ENCODE measurements at places on chromosomes 1 and 21.

DNA sequence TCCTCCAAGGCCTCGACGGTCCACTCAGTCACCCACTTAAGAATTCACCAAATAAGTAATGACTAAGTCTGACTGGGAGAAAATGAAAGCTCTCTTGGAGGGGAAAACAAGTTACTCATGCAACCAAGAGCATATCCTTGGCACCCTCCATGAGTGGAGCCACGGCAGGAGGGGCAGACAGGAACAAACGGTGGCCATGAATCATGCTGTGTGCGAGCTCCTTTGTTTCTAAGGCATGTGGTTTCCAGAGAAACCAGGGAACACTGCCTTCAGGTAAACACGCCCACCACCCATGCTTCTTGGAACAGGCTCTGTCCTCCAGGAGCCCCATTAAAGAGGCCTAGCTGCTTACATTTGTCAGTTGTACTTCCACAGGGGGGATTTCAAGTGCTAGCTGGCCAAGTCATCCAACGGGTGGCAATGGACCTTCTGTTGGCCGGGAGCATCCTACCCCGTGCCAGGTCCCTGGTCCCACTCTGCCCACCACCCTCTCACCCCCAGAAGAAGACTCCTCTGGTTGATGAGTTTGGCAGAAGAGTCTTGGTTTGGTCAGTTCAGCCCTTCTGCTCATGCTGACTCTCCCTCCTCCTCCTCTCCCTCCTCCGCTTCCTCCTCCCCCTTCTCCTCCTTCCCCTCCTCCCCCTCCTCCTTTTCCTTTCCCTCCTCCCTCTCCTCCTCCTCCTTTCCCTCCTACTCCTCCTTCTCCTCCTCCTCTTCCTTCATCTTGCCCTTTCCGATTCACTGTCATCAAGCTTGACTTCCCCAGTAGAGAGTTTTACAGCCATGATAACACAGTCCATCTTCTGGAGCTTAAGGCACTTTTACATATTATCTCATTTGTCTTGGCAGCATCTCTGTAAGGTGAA lies 107.6 kb downstream of the CCDC185 start:
- DNase-seq = no peak

DNA sequence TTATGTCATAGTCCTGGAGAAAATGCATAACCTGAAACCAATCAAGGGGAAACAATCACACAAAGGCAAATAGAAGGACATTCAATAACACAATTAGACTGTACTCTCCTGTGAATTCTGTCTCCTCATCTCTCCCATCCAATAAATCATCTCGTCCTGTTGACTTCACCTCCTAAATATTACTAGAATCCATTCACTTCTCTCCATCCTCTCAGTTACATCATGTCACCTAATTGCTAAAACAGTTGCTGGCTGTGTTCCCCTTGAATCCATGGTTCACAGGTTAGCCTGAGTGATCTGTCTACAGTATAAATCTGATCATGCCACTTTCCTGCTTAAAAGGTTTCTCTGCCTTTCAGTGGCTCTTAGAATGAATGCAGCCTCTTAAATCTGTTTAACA lies 220.2 kb downstream of the TGFB2 start:
- DNase-seq = no peak

DNA sequence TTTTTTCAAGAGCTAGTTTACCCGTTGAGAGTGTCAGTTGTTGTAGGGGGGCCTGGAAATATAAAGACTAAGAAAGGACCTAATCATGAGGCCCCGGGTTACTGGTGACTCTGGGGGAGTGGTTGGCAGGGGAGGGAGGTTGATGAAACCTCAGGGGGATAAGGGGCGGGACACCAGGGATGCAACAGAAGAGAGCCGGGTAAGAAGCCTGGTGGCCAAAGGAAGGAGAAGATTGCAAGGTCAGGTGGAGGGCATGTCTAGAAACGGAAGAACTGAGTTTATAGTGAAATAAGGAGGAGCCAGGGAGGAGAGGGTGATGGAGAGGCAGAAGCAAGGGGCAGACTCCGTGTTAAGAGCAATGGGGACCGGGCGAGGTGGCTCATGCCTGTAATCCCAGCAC lies 12.5 kb upstream of the SPOCD1 start:
- no peak for DNase-seq

DNA sequence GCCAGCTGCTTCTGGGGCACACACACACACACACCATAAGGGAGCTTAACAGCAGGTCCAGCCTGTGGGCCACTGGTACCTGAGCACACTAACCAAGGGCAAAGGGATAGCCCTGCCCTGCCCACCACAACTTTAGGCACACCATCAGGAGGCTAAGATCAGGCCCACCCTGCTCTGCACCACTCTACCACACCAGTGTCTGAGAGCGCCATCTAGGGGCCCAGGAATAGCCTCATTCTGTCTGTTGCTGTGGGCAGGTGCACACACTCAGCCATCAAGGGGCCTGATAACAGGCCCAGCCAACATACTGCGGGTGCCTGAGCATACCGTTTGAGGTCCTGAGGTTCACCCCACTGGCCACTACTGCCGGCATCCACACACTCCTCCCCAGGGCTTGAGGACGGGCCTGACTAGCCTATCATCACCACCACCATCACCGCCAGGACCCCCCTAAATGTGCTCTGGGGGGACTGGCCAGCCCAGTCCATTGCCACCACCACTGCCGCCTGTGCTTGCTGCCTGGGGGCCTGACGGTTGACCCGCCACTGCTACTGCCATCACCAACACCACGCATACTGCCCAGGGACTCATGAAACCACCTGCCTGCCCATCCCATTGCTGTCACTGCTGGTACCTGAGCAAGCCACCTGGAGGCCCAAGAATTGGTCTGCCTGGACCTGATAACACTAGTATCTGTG lies 31.3 kb downstream of the NSL1 start:
- DNase-seq = peak; percentile 47

DNA sequence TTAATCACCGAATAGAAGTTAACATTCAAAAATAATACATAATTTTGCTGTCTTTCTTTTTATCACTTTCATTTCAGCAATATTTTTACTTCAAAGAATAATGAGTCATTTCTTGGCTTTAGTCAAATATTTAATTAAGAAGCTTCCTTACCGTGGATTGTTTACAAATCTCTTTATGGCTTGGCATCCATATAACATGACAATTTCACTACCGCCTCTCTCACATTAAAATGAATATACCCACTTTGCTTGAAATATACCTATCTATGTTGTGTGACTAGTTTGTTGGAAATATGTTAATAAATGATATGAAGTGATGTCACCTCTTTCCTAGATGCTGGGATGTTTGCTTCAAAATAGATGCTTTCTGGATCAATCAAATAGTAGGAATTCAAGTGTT lies 1203.9 kb downstream of the AMY1C start:
- no peak for DNase-seq

DNA sequence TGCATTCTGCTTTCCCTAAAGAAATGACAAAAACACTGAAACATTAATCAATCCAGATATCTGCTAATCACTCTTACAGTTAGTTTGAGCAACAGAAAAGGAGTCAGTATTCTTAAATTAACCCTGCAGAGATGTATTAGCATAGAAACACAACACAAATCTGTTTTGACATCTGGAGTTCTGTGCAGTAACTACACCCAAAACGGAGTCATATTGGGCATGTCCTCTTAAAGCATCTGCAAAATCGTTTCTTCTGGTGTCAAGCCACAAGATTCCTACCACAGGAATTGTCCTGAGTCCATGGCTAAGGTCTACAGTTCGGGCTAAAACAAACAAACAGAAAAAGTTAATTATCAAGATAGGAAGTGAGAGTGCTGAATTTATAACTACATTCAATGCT lies 332.1 kb upstream of the PKN2 start:
- DNase-seq = no peak

GRCh38 chr1:10814976-10815857 lies 18.8 kb upstream of the CASZ1 start:
- DNase-seq = no peak

GRCh38 chr1:98661544-98662355 lies at the start of gene SNX7:
Gene SNX7 (plus strand): TSS chr1:98661721. CDS start chr1:98661732, 11 bp downstream.
- DNase-seq = peak; percentile 76

DNA sequence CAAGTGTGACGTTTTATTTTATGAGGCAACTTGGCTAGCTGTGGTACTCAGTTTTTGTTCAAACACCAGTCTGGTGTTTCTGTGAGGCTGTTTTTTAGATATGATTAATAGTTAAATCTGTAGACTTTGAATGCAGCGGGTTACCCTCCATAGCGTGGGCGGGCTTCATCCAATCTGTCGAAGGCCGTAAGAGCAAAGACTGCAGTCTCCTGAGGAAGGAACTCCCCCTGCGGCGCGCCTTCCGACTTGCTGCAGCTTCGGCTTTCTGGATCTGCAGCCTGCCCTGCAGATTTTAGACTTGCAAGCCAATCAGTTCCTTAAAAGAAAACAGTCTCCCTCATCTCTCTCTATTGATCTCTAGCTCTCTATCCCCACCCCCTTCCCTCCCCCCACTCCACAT lies 4.2 kb upstream of the ZNF496 start:
- no peak for DNase-seq

GRCh38 chr1:119116725-119117124 lies 23.7 kb downstream of the WARS2 start:
- no peak for DNase-seq

DNA sequence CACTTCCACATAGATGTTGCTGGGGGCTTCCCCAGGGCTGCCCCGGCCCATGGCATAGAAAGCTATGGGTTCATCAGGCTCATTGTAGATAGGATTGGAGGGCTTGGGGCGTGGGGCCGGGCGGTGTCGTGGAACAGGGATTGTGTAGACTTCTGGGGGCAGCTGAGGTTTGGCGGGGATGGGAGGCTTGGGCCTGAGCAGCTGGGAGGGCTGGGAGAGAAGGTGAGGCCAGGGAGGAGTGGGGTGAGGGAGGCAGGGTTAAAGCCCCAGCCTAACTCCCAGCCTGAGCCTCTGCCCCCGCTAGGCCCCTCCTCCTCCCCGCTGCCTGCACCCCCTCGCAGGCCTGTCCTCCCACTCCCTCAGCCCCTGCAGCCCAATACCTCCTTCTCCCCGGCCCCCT lies 7.4 kb downstream of the SH2D2A start:
- DNase-seq = no peak

DNA sequence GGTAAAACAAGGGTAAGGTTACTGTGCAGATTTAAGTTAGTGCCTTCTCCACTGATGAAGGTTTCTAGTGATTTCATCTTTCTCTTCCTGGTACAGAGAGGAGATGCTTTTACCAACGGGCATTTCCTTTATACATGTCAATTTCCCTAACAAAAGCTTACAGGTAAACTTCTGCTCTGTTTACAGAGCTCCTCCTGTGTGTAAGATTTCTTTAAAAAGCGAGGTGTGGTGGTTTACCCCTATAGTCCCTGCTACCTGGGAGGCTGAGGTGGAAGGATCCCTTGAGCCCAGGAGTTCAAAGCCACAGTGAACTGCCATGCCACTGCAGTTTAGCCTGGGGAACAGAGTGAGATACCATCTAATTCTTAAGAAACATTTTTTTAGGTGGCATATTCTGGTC lies 40.7 kb upstream of the GORAB start:
- no peak for DNase-seq

DNA sequence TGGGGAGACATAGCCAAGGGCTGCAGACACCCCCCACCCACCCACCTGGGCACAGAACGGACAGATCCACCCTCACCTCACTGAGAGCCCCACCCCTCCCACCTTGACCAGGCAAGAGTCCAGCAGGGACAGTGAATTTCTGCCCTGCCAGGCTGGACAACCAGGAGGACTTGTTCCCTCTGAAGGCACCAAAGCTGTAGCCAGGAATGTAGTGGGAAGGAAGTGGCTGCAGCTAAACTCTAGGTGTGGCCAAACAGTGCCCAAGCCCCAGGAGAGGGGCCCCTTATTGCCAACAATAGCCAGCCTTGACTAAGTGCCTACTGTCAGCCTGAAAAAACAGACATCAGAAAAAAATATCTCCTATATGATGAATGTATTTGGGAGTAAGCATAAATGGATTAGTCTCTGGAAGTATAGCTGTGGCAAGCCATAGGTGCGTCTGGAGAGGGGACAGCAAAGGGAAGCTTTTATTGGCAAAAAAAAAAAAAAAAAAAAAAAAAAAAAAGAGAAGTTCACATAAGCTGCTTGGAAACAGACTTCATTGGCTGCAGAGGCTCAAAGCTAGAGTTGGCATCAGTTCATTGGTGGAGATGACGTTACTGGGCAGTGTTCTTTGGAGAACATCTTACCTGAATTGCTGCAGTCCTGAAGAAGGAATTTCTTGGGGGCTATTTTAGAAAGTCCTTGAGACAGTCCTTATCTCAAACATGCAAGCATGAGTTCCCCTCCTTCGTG lies 64.1 kb upstream of the TMEM51 start:
- DNase-seq = no peak

DNA sequence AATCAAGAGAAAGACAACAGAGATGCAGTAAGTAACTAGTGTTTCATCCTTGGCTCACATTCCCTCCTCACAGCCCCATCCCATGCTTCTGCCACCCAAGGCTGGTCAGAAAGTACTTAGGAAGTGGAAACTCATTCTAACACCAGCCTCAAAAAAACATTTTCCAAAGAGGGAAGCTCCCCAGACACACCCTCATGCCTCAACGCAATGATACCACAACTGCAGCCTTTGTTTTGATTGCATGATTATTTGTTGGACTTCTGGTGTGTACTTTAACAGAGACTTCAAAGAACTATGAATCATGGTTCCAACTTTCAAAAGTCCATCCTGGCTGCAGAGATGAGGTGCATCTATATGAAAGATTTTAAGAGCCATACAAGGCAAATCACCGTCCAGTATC lies 45.2 kb upstream of the KCNA3 start:
- no peak for DNase-seq

GRCh38 chr1:5165762-5166161 lies 511.4 kb downstream of the AJAP1 start:
- no peak for DNase-seq

DNA sequence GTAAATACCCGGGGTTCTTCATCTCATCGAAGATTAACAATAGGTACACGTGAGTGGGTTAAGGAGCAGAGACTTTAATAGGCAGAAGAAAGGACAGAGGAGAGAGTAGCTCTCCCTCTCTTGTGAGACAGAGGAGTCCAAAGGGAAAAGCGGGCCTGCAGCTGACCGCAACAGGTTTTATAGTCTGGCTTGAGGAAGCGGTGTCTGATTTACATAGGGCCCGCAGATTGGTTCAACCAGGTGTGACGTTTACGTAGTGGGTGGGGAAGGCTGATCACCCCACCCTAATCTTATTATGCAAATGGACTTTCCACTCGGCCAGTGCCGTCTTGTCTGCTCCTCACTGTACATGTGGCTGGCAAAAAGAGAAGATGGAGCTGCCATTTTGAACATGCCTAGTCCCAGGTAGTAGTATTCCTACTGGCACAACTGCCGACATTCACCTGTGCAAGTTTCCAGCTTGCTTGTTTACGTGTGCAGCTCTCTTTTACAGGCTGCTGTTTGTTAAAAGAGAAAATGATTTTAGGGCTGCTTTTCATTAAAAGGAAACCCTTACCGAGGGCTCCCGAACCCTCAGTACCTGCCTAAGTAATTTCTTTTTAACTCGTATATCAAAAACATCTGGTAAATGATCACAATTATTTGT lies 10.6 kb downstream of the CDC14A start:
- DNase-seq = no peak

DNA sequence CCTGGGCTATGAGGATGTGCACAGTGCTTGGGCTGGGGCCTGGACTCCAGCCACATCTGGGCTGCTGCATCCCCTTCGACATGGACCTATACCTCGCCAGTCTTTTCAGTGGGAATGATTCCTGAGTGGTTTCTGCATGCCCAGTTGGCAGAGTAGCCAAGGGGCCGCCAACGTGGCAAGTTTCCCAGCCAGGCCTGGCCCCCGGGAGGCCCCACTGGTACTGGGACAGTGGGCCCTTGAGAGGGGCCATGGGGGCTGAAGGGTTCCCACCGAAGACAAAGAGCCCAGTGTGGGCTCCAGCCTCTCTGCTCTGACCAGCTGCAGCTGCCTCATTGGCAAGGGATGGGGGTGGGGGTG lies 15.4 kb downstream of the RAP1GAP start:
- no peak for DNase-seq

- DNase-seq = no peak
These were observed 478.1 kb downstream of the PLA2G4A start for GRCh38 chr1:187306710-187307415.
